ENCODE measurements at places on chromosomes 2 and 18. TPM values are rescaled to one million over a fixed set of nuclear protein-coding genes. Genes with fewer than 3 reads are reported as not detected.

Gene IL18R1
- total RNA-seq, result 7.5 TPM

Gene DNAJB2
- total RNA-seq, result 35.7 TPM

Gene BUB1
- 1.6 TPM for total RNA-seq

Gene GPR75
- 0.77 TPM for total RNA-seq

Gene GAL3ST2
- not detected for total RNA-seq

Gene CRYGD
- not detected for total RNA-seq

Gene MTHFD2
- 159 TPM for total RNA-seq

Gene CABYR
- total RNA-seq, result 7.3 TPM

Gene DNAH6
- not detected for total RNA-seq

Gene ALMS1
- total RNA-seq, result 8.6 TPM

Gene C2orf66
- total RNA-seq, result not detected

Gene FBXO11
- 27.7 TPM for total RNA-seq

Gene FASTKD2
- total RNA-seq, result 17.2 TPM

Gene SCYGR4
- total RNA-seq, result not detected

Gene AP1S3
- total RNA-seq, result 0.68 TPM

Gene TMEM37
- total RNA-seq, result 7.6 TPM

Gene UGT1A8
- total RNA-seq, result not detected

Gene RAB27B
- total RNA-seq, result 0.93 TPM

Gene RBKS
- total RNA-seq, result 1.7 TPM

Measured in pericardium fibroblast (primary cell).